ENCODE measurements at places on chromosomes 11 and 22.

DNA sequence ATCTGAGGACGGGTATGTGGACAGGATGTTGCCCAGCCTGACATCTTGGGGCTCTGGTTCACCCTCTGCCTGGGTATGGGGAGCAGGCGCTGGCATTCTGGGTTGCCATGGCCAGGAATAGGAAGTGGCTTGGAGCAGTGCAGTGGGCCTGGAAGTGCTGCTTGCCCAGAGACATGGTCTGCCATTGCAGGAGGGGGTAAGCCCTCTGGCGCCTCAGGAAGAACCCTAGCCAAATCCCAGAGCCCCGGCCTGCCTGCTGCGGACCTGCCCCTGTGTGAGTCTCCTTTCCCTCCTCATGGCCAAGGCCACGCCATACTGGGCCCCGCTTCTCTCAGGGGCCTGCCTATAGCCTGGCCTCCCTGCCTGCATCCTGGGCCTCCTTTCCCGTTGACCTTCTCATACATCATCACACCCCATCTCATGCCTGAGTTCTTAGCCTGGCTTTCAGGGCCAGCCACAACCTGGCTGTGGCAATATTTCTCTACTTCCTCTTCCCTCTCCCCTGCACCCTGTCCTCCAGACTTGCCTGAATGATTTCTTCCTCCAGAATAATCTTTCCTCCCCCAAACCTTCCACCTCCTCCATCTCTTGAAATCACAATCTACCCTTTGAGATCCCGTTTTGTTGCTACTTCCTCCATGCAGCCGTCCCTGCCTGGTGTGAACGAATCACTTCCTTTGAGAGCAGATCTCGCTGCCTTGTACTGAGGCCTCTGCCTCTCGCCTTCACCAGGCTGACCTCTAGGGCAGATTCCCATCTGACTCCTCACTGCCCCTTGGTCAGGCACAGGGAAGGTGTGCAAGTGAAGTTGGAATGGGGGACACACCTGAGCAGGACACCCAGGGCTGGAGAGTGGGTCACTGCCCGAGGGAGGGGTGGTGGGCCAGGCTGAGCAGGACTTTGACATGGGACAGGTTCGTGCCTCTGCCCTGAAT is 5.2 kb downstream of the CAPN5 start:
- DNase-seq: no peak

DNA sequence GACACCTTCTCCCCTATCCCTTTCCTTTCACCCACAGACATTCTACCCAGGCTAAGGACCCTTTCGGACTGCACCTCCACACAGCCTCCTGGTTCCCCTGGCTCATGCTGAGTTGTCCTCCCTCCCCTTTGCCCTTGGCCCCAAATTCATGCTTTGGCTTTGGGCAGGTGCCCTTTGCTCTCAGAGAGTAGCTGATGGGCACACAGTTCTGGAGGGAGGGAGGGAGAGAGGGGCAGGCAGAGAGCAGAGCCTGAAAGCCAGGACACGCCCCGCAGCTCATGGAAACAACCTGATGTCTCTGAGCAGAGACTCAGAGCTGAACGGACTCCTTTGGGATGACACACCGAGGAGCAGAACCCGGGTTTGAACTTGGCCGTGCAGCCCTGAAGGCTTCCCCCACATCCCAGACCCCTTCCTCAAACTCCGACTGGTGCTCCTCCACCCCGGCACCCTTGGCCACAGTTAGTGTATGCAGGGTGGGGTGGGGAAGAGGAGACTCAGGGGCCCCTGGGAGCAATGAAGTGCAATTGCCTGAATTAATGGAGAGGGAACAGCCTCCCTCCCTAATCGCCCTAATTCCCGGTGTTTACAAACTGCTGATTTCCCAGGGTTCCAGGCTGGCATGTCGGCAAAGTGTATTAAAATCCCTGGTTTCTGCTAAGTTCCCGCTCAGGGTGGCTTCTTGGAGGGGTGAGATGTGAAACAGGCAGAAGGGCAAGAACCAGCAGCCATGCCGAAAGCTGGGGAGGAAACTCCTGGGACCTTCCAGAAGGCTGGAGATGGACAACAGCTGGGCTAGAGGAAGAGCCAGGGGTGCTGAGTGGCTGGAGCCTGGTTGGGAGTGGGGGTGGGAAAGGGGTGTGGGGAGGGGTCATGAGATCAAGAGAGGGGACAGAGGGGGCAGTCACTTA is 71.2 kb upstream of the SHISAL1 start:
- DNase-seq: no peak

GRCh38 chr11:119536801-119537200 is 113.8 kb upstream of the THY1 start:
- DNase-seq: no peak

DNA sequence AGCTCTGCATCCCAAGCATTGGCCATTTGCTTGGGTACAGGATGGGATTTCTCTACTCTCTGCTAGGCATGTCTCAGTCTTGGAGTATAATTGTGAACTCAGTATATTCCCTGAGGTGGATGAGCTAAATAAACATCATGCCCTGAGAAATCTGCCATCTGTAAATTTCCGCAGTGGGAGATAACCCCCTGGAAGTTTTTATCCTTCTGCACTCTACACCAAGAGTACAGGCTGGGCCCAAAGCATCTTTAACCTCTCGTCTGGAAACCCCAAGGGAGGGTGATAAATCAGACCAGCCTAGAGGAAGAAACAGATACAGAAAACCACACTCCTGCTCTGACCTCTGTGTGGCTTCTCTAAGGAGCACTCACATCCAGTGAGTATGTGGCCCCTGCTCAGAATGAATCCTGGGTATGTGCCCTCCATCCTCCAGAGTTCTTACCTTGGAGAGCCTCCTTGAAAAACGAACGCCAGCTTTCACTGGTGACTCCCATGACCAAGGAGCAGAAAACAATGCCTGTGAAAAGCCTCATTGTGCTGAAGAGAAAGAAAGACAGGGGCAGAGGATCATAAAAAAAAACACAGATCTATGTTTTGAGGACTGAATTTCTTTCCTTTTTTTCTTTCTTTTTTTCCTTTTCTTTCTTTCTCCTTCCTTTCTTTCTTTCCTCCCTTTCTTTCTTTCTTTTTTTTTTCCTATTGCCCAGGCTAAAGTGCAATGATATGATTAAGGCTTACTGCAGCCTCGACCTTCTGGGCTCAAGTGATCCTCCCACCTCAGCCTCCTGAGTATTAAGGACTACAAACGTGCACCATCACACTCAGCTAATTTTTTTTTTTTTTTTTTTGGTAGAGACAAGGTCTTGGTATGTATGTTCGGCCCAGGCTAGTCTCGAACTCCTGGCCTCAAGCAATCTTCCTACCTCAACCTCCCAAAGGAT is 938 bp downstream of the SAA4 start:
- no peak for DNase-seq

DNA sequence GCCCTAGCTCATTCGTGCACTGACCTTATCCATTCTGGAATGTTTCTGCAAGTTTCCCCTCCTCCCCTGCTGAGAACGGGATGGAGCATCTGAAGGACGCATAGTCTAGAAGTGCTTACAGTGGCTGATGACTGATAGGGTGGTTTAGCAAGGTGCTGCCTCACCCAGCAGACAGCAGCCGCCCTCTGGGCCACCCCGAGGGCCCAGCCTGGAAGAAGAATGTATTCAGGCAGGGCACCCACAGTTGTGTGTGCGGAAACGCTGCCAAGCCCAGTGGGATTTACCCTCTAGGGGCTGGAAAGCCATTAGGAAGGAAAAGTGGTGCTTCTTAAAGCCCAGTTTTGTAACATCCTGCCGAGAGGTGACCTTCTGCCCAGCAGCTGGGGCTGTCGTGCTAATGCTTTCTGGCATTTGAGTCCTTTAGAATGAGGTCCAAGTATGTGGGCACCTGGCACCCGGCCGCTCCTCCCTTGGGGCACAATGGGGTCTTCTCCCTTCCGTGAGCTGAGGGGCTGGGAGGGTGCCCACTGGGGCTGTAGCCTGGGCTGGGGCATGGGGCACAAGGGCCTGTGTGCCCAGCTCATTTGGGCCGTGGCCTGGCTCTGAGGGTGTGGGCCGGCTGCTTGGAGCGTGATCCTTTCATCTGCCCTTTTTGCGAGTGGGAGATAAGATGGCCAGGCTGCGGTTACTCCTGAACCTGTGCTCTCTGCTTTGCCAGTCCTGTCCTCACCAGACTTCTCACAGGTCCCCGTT is 14.4 kb downstream of the FBLN1 start:
- DNase-seq: no peak

- DNase-seq: no peak
Observed at GRCh38 chr11:11476971-11477645, 124.1 kb upstream of the CSNK2A3 start.

GRCh38 chr11:69155302-69156234 is at the start of gene SMIM38:
SMIM38 (plus strand) TSS chr11:69155935; CDS start chr11:69157847, 1,912 bp downstream.
- DNase-seq: no peak

GRCh38 chr11:5288108-5288905 is 13.4 kb downstream of the OR51B4 start:
- DNase-seq: no peak

DNA sequence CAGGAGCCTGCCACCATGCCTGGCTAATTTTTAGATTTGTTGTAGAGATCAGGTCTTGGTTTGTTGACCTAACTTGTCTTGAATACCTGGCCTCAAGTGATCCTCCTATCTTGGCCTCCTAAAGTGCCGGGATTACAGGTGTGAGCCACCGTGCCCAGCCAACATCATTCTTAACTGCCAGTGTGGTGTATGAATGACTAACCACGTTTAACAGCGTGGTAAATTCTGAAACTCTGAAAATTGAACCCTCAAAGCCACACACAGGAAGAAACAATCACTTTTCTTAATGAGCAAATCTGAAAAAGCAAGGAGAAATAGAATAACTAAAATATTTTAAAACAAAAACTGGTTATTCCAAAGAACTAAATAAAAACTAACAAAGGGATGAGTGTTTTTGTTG is 7.4 kb downstream of the TMEM9B start:
- DNase-seq: no peak

DNA sequence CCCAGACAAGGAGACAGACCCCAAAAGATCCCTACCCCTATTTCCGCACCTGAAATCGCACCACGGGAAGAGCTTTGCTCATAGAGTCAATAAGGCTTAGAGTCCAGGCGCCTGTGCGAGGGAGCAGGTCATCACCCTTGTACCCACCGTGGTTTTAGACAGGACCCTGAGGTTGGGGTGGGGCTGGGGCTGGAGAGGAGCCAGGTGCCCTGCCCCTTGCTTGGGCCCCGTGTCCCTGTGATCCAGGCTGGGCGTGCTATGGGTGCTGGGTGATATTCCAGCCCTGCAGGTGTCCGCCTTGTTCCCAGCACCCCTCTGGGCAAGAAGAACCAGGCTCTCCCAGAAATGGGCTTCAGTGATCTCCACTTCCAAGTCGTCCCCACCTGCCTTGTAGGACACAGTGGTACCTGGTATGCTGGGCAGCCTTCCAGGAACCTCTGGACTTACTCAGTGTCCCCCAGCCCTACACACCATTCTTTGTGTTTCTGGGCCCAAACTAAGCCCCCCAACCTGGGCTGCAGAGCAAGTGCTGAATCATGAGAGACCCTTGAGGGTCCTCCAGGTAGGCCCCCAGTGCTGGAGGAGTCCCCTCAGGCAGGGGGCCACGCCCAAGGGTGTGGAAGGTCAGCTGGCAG is 4.5 kb downstream of the CD81 start:
- no peak for DNase-seq

DNA sequence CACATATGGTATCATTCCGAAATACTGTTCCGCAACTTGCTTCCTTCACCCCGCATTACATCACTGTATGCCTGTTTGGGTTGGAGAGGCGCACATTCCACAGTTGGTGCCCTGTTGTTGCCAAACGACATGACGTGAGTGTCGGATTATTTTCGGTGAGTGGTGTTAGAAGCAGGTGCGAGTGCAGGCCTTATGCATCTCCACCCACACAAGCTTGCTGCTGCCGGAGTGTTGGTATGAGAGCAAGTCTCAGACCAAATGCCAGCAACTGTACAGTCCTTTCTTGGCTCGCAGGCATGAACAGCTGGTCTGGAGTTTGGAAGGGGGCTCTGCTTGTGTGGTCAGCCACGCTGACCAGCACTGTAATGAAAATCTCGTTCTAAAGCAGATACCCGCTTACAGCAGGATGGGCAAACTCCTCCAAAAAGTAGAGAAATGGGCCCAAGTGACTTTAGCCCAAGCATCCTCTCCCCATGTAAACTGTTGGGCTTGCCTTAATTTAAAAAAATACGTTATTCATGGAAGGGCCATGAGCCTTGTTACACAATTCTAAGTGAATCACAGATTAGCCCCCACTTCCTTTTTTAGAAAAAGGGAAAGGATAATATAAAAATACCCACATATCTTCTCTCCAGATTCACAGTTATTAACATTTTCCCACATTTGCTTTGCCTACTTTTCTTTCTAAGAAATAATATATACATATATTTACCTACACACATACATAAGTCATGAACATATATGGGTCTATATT is 48.7 kb upstream of the OR9Q1 start:
- no peak for DNase-seq

DNA sequence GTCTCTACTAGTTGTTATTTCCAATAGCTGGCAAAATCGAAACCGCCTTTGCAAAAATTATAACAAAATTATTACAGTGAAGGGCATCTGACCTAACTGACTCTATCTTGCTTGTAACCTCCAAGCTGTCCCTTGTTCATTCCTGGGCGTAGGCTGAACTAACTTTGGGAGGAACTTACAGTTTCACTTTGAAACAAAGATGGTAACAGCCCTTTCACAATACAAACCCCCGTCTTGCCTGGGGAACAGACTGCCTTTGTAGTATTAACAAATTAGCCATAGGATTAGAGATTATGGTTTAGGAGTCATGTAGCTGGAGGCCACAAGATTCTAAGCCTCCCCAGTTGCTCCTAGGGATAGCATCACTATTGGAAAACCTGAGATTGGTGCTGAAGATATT is 131.6 kb upstream of the HSD17B12 start:
- no peak for DNase-seq

GRCh38 chr11:9855579-9856287 is 191.9 kb downstream of the SWAP70 start:
- no peak for DNase-seq

DNA sequence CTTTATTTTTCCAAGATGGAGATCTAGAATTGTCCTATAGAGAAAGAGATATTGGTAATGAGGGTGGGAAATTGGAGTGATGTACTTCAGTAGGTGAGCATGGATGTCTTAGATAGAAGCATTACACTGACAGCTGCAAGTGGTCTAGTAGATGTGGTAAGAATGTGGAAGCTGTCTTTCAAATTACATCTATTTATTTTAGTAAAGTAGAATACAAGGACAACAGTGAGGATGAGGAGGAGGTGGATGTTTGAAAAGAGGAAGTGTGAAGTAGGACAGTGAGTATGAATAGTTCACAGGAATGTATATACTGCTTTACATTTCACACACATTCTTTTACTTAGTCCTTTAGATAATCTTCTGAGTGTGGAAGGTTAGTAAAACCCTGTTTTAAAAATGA is 64.2 kb downstream of the HIPK3 start:
- no peak for DNase-seq

- DNase-seq: no peak
Observed at GRCh38 chr11:111450480-111451320, 61.5 kb downstream of the BTG4 start.

DNA sequence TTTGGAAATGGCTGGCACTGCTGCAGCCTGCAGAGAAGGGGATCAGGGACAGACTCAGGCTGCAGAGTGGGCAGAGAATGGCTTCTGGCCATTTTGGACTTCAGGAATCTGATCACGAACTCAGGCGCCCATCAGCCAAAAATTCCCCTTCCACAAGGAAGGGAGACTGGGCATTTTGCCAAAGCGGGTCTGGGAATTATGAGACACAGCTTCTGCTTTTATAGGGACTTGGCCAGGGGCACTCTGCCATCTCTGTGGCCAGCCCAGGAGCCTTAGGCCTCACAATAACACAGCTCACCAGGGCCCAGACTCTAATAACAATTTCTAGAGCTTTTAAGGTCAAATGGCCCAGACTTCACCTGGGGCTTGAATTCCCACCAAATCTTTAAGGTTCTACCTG is 74.7 kb downstream of the CHST1 start:
- no peak for DNase-seq

Data from activated CD4-positive, CD25-positive, alpha-beta regulatory T cell (primary cell).